A549 treated with AZD2906 at 1 μM for 4 hours (cell line): ENCODE measurements at places on chromosomes 16 and 17. TPM values are rescaled to one million over a fixed set of nuclear protein-coding genes. Genes with fewer than 3 reads are reported as not detected.

TEFM gene
- total RNA-seq: 16.6 to 29.4 TPM (median 18.4 TPM) in 5 replicates

RAB40C gene
- total RNA-seq: 14.1 to 20.1 TPM (median 19.5 TPM) in 5 replicates

TSPAN10 gene
- 3.5 to 5.8 TPM (median 5.0 TPM) in 5 replicates for total RNA-seq

PLA2G10 gene
- 0.33 to 0.63 TPM (median 0.48 TPM) in 5 replicates for total RNA-seq

CDRT15 gene
- not detected in 5 replicates for total RNA-seq

CCL17 gene
- not detected in 5 replicates for total RNA-seq

XYLT1 gene
- 0.61 to 0.87 TPM (median 0.75 TPM) in 5 replicates for total RNA-seq

SULT1A2 gene
- 0.07 to 0.14 TPM in 2 of 5 replicates, not detected in the others for total RNA-seq

AATK gene
- 0.40 to 0.85 TPM (median 0.55 TPM) in 5 replicates for total RNA-seq

PAM16 gene
- total RNA-seq: 55.3 to 73.4 TPM (median 71.7 TPM) in 5 replicates

CCL4 gene
- 0.09 TPM in 1 of 5 replicates, not detected in the others for total RNA-seq

SLC5A10 gene
- total RNA-seq: 0.13 to 0.27 TPM (median 0.17 TPM) in 5 replicates

RAB37 gene
- 0.87 to 1.4 TPM (median 1.2 TPM) in 5 replicates for total RNA-seq

ITGAX gene
- 0.86 to 1.4 TPM (median 1.1 TPM) in 5 replicates for total RNA-seq

SAMD14 gene
- 0.25 to 0.52 TPM (median 0.49 TPM) in 5 replicates for total RNA-seq

SLC5A11 gene
- total RNA-seq: 0.25 to 0.40 TPM (median 0.31 TPM) in 5 replicates

PRKCB gene
- 0.14 to 0.28 TPM (median 0.17 TPM) in 5 replicates for total RNA-seq

ASB16 gene
- total RNA-seq: 0.07 TPM in 3 of 5 replicates, not detected in the others

GGNBP2 gene
- total RNA-seq: 60.3 to 70.8 TPM (median 62.0 TPM) in 5 replicates

SMPD3 gene
- 0.08 to 0.20 TPM (median 0.13 TPM) in 5 replicates for total RNA-seq

TBC1D3H gene
- not detected in 5 replicates for total RNA-seq

ABCA3 gene
- 17.3 to 21.9 TPM (median 20.6 TPM) in 5 replicates for total RNA-seq

PMP22 gene
- 185 to 210 TPM (median 203 TPM) in 5 replicates for total RNA-seq

TEX19 gene
- 0.29 to 0.49 TPM (median 0.37 TPM) in 5 replicates for total RNA-seq

NEUROD2 gene
- 0.01 to 0.07 TPM (median 0.01 TPM) in 3 of 5 replicates, not detected in the others for total RNA-seq
